ENCODE measurements at places on chromosomes 12 and 14. TPM values are rescaled to one million over a fixed set of nuclear protein-coding genes. Genes with fewer than 3 reads are reported as not detected.

The RTL1 gene
- 0.49 TPM for total RNA-seq

The FAM181A gene
- not detected for total RNA-seq

The AHNAK2 gene
- 20.0 TPM for total RNA-seq

The KRT82 gene
- total RNA-seq: not detected

The KRT83 gene
- total RNA-seq: not detected

The DIO2 gene
- 21.3 TPM for total RNA-seq

The MFAP5 gene
- 96.9 TPM for total RNA-seq

The CATSPERB gene
- 0.55 TPM for total RNA-seq

The KRT74 gene
- not detected for total RNA-seq

The C12orf54 gene
- total RNA-seq: not detected

The ALDH2 gene
- total RNA-seq: 31.5 TPM

The BRI3BP gene
- total RNA-seq: 8.0 TPM

The ARHGDIB gene
- total RNA-seq: 23.1 TPM

The CLEC12A gene
- 3.4 TPM for total RNA-seq

The ANG gene
- total RNA-seq: 5.1 TPM

The REP15 gene
- 1.4 TPM for total RNA-seq

The CNTN1 gene
- 159 TPM for total RNA-seq

The LRP1-AS gene
- 3.4 TPM for total RNA-seq

The SEC23A gene
- 152 TPM for total RNA-seq

The GPR137C gene
- 42.0 TPM for total RNA-seq

The CLEC4D gene
- total RNA-seq: 0.55 TPM

The SPATA7 gene
- total RNA-seq: 44.7 TPM

The DENND5B gene
- total RNA-seq: 61.6 TPM

The IQSEC3 gene
- total RNA-seq: 13.0 TPM

The CCDC175 gene
- total RNA-seq: 8.6 TPM

The PRICKLE1 gene
- 21.8 TPM for total RNA-seq

The MANSC1 gene
- 5.6 TPM for total RNA-seq

The CCDC197 gene
- total RNA-seq: not detected

The RHOJ gene
- total RNA-seq: 13.7 TPM

The SLCO1B1 gene
- total RNA-seq: not detected

The CLECL1 gene
- total RNA-seq: not detected

The RPS6KA5 gene
- total RNA-seq: 26.5 TPM

The KLRK1 gene
- total RNA-seq: 1.2 TPM

The ATXN7L3B gene
- 70.5 TPM for total RNA-seq

The VASH1 gene
- 40.7 TPM for total RNA-seq

The AQP2 gene
- total RNA-seq: not detected

The GALNT8 gene
- 10.1 TPM for total RNA-seq

The ATP2A2 gene
- 192 TPM for total RNA-seq

The HCAR1 gene
- total RNA-seq: 0.99 TPM

The NYNRIN gene
- 47.5 TPM for total RNA-seq

The RD3L gene
- total RNA-seq: 12.0 TPM
